CD8-positive, alpha-beta T cell (primary cell): ENCODE measurements at places on chromosomes 6 and 20. TPM values are rescaled to one million over a fixed set of nuclear protein-coding genes. Genes with fewer than 3 reads are reported as not detected.

GRCh38 chr6:137981758-137982157 is 114.7 kb downstream of the TNFAIP3 start:
- DNase-seq, result no peak

DNA sequence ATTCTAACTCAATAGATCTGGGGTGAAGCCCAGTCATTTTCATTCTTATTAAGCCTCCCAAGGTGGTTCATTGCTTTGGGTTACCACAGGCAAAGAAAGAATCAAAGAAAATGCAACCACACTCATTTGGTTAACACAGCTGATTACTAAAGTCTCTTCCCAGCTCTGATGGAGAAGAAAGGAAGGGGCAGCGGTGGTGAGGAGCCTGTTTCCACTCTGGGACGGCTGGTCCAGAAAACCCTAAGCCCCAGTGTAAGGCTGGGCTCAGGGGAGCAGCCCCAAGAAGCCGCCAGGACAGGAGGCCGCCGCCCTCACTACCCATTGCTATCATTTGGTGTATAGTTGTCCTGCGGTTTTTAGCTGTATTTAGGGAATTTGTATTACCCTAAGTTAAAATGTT is 226.9 kb downstream of the CD83 start:
- no peak for DNase-seq

- DNase-seq, result no peak
Observed at GRCh38 chr20:38531021-38531420, 50.0 kb upstream of the ADIG start.

- no peak for DNase-seq
Observed at GRCh38 chr20:25484911-25485511, 77.5 kb downstream of the GINS1 start.

DNA sequence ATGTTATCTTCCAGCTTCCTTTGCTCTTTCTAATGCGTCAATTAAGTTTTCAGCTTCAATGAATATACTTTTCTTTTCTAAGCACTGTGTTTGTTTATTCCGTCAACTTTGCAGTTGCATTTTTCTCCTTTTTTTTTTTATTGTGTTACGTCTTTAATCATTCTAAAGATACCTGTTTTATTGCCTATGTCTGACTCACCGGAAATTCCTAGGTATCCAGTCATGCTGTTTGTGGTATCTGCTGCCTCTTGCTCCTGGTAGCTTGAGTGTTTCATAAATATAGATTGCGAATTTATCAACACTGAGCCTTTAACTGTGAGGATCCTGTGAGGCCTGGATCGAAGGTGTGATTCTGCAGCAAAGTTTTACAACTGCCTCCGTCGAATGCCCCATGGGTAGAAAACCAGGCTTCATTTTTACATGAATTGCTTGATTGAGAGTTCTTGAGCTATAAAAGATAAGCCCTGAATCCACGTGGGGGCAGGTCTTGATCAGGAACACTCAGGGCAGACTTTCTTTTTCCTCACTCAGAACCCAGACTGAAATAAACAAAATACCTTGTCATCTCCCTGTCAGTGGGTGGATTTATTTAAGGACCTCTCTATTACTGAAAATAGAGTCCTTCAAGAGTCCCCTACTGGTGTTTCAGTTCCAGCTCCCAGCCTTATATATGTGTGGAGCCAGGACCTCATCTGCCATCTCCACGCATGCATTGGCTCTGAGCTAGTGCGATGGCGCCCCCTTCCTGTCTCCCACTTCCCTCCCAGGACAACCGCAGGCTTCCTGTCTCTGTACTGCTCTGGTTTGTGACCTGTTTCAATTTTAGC is 60.1 kb upstream of the LRRC1 start:
- no peak for DNase-seq

DNA sequence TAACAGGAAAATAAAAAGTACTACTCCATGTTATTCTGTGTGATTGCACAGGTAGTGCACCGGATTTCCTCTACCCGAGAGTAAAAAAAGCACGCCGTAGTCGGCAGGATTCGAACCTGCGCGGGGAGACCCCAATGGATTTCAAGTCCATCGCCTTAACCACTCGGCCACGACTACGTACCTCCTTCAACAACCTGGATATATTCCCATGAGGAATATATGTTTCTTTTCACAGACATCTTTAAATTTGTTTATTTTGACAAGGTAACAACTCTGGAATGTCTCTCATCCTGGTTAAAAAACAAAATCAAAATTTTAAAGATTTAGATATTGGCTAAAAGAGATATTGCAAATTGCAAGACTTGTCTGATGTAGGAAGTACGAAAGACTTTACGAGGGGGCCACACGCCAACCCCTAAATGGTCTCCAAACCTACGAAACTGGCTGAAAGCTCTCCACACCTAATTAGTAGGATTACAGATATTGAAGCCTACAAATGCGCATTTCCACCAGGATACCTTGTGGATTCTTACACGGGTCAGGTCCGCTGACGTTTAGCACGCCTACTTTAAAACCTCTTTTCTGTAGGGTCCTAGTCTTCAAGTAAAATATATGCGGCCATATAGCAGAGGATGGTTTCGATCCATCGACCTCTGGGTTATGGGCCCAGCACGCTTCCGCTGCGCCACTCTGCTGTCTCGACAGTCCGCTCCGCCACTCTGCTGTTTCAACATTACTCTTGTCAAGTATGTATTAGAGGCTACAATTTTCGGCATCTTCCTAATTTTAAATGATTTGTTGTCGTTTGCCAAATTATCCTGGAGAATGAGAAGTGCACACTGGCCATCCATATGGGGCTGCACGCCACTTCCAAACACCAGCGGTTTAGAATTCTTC is 52.2 kb upstream of the BTN3A2 start:
- peak; percentile 88 for DNase-seq

DNA sequence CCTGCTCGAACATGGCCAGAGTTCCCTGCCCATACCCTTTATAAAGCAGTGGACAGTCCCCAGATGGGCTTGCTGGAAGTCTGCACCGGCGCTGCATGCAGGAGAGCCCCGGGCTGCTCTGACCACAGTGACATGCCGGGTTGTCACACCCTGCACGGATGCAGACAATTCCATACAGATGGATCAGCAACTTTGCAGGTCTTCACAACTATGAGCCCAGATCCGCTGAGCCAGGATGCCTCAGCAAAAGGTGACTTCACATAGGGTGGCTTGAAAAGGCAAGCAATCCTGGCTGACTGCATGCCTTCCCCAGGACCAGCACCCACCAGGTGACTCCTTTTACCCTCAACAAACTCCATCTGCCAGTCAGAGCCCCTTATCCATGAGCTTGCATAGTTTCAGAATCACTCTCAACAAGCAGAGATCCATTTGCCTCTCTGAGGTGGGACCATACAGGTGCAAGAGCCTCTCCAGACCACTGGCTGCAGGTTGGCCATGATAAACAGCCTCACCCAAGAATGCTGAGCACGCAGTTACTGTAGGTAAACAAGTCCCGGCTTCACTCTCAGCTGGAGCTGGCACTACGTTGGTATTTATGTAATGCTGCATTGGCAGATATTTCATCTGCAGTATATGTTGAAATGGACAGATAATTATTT is 183.0 kb upstream of the QKI start:
- no peak for DNase-seq

- no peak for DNase-seq
Observed at GRCh38 chr6:3287308-3287707, 28.6 kb downstream of the PSMG4 start.

- no peak for DNase-seq
Observed at GRCh38 chr6:123380257-123380656, 256.5 kb downstream of the TRDN start.

DNA sequence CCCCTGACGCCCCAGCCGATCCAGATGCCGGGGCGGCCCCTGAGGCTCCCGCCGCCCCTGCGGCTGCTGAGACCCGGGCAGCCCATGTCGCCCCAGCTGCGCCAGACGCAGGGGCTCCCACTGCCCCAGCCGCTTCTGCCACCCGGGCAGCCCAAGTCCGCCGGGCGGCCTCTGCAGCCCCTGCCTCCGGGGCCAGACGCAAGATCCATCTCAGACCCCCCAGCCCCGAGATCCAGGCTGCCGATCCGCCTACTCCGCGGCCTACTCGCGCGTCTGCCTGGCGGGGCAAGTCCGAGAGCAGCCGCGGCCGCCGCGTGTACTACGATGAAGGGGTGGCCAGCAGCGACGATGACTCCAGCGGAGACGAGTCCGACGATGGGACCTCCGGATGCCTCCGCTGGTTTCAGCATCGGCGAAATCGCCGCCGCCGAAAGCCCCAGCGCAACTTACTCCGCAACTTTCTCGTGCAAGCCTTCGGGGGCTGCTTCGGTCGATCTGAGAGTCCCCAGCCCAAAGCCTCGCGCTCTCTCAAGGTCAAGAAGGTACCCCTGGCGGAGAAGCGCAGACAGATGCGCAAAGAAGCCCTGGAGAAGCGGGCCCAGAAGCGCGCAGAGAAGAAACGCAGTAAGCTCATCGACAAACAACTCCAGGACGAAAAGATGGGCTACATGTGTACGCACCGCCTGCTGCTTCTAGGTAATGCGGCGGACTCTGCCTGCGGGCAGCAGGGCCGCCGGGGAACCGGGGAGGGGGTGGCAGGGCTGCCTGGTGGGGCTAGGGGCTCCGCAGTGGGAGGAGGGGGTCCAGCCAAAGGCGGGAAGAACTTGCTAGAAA is 2.3 kb downstream of the GNAS start:
- no peak for DNase-seq

DNA sequence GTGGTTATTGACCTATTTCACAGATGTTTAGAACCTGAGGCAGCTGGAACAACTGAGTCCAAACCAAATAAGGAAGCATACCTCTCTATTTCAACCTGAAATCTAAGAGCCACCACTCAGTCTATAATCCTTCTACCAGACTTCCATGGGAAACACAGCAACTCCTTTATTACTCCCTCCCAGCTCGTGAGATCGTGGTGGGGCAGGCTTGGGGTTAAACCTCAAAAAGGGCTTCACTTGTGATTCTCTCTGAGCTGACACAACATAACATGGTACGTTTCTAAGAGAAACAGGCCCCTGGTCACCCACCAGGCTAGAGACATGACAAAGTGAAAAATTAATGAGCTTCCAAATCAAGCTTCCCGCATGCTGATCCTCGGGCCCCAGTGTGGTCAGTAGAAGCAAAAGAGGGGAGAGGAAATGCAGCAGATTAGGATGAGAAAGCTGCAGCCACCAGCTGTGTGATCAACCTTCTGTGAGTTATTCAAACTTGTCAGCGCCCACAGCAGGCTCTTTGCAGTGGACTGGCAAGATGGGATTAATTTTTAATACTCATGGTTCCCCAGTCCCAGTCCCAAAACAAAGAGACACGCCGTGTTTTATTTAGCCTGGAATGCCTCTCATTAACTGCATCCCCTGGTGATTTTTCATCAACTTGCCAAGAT is 9.3 kb downstream of the PKHD1 start:
- no peak for DNase-seq

GRCh38 chr6:41647061-41647511 is 8.8 kb downstream of the MDFI start:
- DNase-seq, result no peak

DNA sequence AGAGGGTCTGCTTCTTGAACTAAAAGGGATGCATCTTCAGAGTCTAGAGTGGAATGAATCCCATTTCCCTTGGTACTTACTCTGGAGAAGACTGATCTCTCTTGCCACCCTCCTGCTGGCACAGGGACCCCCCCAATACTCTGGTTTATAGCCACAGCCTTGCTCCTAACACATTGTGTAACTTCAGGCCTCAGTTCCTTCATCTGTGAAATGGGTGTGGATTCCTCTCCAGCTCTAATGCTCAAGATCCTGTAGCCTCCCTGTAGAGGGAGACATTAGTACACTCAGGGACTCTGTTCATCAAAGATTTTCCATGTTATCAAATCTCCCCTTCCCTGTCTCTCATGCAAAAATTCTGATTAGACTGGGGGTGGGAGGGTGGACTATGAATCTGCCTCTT is 315.7 kb upstream of the MOCS1 start:
- no peak for DNase-seq

- DNase-seq, result no peak
Observed at GRCh38 chr6:41747256-41748101, at the start of gene PGC. Gene PGC (minus strand): TSS chr6:41747397. CDS start chr6:41747334, 63 bp downstream.

DNA sequence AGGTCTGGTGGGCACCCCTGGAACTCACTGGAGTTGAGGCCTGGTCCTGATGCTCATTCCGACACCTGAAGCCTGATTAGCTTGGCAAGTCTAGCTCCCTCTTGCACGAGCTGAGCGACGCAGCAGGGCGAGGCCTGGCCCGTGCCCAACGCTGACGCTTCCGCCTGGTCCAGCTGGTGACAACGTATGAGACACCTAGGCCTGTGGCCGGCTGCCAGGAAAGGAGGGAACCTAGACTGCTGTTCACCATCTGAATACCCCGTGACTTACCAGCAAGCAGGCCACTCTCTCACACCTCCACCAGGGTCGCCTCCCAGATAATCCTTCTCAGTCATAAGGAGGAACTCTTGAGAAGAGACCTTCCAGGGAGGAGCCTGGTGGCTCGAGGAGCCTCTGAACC is 24.5 kb downstream of the YTHDF1 start:
- DNase-seq, result no peak

DNA sequence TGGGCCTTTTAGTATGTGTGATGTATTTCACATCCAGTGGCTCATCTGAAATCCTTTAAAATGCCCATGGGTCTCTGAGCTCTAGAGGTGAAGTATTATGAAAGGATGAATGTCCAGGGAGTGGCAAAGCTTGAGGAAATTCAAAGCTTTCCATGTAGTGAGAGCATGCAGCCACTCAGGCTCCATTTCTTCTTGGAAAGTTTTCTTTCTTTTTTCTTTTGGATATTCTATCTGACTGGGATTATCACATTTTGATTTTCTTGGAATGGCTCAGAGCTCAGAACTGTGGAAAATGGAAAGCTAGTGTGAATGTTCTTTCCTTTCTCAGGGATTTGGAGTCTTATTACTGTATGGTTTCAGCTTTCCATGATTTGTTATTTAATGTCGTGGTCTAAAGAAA is 397.4 kb downstream of the CD109 start:
- DNase-seq, result no peak

DNA sequence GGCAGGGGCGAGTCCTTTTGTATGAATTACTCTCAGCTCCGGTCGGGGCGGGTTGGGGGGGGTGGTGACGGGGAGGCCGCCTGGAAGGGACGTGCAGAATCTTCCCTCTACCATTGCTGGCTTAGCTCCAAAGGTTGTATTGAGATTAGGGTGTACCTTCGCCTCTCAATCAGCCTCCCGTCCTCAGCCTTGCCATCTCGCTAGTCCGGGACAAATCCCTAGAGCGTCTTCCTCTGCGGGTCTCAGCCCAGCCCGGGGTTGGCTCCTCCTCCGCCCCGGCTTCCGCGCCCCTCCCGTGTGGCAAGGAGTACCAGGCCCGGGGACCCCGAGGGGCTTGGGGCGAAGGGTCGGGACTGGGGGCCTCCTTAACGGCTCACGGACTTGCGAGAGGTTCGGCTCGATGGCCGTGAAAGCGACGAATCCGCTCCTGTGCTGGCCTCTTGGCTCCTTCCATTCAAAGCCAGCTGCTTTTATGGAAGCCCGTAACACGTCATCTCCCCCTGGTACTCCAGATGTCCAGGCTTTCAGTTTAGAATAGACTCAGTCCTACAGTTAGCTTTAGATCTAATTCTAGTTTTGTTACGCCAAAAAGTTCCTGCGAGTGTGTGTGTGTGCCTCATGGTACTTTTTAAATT is 636 bp upstream of the EEF1A1 start:
- peak; percentile 74 for DNase-seq

- no peak for DNase-seq
Observed at GRCh38 chr6:106617302-106617701, 12.0 kb downstream of the RTN4IP1 start.

- peak; percentile 58 for DNase-seq
Observed at GRCh38 chr6:160028487-160029275, 59.8 kb downstream of the IGF2R start.

- no peak for DNase-seq
Observed at GRCh38 chr6:164911151-164911550, 398.3 kb downstream of the C6orf118 start.

The PLEKHG1 gene
- 3.3 TPM for total RNA-seq

The RCAN2 gene
- total RNA-seq, result 0.11 TPM

The PGBD1 gene
- total RNA-seq, result 0.75 TPM

The ADGRF1 gene
- not detected for total RNA-seq

The PHACTR1 gene
- total RNA-seq, result 2.2 TPM

The FOXA2 gene
- not detected for total RNA-seq
